ENCODE measurements at places on chromosomes 5 and 9.

DNA sequence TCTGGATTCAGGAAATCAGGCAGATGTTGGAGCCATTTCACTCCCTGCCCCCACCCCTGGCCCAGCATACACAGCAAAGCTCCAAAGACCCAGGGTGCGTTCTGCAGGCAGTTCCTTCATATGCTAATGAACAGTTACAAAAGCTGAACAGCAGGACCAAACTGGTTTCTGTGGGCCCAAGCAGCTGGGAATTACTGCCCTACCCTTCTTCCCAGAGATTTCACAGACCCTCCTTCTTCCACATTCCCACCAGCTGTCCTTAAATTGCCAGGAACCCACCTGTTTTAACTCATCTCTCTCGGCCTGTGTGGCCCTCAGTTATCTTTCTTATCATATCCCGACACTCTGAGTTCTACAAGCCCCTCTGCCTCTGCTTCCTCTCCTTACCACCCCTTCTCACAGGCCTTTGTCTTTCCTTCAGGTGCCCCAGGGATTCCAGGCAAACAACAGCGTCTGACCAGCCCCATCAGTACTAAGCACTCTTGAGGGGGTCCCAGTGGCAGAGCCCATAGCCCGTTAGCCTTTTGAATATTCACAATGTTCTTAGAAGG, 10.6 kb upstream of the F2RL1 start:
- no peak for DNase-seq

DNA sequence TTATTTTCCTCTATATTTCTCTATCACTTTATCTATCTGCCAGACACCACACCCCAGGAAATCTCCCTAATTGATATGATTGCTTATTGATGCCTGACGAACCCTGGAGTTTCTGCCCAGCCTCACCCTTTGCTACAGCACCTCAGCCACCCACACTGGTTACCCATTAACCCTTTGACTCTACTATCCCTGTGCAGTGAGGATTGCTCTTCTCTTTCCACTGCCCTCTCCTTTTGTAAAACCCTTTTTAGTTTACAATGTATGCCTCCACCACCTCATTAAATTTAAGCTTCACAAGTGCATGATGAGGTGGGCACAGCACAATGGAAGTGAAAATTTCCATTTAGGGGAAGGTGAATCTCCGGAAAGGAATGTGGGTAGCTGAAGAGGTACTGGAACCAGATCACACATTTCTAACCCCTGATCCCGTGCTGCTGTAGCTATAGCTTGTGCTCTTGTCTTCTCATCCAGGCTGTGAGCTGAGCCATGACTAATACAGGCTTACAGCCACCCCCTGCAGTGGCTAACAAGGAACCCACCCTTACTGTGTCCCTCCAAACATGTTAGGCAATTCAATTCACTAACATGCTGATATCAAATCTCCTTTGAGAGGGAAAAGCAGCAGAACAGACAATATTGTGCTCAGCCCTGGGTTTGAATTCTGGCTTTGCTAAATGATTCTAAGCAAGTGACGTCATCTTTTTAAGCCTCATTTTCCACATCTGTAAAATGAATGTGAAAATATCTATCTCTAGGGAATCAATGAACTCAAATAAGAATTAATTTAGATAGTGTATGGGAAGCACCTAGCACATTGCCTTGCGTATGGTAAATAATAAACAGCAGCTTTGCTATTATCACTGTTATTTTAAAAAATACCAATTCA, 186.9 kb upstream of the TRIM32 start:
- no peak for DNase-seq

DNA sequence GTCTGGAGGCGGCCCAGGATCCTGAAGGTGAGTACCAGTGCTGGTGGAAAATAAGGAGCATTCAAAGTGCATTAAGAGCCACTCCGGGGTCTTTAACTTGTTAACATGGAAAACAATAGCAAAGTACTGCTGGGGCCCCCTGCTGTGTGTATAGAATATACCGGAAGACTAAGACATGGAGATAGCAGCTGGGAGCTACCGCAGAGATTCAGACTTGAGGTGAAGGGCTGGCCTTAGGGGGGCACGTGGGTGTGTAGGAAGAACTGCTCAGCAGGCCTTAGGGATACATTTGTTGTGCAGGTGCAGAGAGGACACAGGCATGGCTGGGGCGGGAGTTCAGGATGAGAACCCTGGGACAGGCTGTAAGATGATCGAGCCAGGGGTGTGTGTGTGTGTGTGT, 1.2 kb upstream of the DMRT1 start:
- DNase-seq: no peak

DNA sequence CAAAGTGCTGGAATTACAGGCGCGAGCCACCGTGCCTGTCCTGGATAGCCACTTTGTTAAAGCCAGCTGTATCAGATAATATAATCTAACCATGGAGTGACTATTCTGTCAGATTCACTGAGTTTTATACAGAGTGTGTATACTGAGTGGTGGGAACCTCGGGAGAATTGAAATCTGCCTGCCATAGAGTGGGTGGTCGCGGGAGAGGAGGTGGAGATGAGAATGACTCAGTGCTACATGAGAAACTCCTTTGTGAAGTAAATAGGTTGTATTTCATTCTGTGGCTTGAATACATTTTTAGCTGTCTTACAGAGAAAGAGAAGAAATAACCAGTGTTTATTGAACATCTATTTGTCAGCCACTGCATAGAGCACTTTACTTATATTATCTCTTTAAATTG, 26.4 kb downstream of the ATP6V0E1 start:
- DNase-seq: no peak

GRCh38 chr5:176181271-176181855, 56.9 kb upstream of the SIMC1 start:
- DNase-seq: no peak

GRCh38 chr5:68046445-68046844, 169.1 kb upstream of the PIK3R1 start:
- no peak for DNase-seq

DNA sequence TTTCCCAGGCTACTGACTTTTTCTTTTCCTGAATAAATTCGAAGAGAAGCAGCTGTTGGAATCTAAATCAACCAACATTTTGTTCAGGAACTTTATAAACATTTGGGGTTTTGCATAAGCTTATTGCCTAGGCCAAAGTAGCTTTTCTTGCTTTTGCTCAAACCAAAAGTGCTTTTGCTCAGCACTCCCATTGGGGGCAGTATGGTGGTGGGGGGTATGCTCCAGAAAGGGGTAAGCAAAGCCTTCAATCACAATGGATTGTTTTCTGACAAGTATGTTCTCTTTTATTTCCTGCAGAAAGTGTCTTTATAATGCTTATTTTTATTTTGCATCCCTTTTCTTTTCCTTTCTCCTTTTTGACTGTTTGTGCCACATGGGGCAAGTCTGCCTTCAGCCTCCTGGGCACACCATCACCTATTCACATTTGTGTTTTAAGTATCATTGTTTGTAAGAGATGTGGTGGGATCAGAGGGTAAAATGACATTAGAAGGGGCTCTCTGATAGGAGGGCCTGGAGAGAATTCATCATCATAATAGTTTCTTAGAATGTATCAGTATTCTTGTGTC, 86.0 kb downstream of the PRDM6 start:
- DNase-seq: no peak

DNA sequence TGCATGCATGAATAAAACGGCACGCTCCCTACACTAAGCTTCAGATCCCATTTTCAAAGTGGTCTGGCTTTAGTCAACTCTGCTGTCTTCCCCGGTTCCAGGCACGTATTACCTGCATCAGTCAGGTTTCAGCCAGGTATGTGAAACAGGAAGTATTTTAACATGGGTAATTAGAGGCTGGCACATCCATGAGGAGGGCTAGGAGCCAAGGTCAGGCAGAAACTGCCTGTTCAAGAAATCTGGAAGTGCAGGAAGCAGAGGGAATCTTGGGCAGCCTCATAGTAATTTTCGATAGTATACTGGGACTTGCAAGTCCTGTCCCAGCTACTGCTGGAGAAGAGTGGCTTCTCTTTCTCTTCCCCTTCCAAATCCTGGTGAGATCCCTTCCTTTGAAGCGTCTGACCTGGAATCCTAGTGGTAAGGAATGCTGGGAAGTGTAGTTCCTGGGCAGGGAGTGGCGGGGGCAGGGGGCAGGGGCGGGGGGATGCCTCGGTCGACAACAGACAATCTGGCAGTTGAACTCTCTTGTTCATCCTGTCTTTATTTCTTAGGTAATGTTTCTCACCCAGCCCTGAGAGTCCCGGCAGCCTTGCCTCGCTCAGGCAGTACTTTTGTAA, 403.1 kb downstream of the TLE4 start:
- peak; percentile 7 for DNase-seq

GRCh38 chr9:92746567-92747458, 17.8 kb downstream of the BICD2 start:
- no peak for DNase-seq

DNA sequence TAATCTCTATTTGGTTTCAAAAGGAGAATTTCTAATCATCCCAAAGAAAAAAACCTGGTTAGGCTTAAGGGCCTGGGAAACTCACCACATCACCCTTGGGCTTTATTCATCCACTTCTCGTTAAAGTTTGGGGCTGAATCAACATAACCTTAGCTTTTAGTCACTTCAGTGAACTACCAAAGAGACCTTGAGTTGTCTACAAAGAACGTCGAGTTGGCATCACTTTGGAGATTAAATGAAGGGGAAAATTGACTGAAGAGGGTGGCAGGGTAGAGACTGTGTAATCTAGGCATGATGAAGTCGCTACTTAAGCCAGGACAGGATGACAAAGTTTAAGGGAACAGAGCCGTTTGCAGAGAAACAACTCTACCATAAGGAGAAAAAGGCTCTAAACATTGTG, 341.4 kb downstream of the RAB3C start:
- DNase-seq: no peak

- DNase-seq: no peak
Observed at GRCh38 chr5:6291961-6292360, 86.4 kb downstream of the MED10 start.

GRCh38 chr5:113061846-113062780, 85.5 kb downstream of the DCP2 start:
- DNase-seq: no peak

- no peak for DNase-seq
Observed at GRCh38 chr5:16446993-16447392, 18.6 kb downstream of the ZNF622 start.

DNA sequence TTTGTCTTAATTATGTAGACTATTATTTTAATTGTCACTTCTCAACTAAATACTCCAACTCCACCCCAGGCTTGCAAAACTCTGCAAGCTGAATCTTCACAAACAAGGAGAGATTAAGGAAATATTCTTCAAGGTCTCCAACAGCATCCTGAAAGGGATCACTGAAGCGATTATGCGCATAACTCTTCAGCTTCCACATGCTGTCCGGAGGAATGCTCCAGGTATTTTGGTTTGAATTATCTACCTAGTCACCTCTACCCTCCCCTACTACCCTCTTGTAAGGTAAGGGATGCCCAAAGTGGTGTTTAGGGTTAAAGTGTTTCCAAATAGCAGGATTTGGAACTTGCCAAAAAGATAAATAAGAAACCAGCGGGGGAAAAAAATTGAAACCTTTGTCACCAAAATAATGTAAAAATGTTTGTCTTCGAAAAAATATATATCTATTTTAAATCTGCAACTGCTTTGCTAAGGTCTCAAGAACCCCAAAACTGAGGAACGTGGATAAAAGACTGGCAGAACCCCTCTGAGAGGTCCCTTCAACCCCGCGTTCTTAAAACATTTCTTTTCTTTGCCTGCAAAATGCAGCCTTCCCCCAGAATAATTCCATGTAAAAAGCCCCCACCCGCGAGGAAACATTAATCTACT, 11.6 kb downstream of the PTCH1 start:
- DNase-seq: no peak

DNA sequence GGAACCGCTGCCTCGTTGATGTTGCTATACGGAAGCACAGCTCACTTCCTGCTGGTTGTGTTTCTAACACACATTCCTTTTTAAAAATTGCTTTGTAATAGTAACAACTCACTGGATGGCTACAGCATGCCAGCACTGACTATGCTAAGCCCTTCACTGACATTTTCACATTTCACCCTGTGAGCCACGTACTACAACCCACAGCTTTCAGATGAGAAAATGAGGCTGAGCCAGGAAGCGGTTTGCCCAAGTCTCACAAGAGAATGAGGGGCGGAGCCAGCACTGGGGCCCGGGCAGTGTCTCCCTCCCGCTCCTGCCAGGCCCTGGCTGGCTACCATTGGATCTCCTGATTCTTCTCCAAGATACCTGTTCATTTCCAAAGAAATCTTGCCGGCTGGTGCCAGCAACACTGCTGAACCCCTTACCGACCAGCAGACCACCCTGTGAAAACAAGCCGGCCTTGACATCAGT, 38.3 kb downstream of the FAM78A start:
- DNase-seq: peak; percentile 79

- DNase-seq: peak; percentile 74
Observed at GRCh38 chr9:130298662-130299279, 33.2 kb downstream of the HMCN2 start.

- no peak for DNase-seq
Observed at GRCh38 chr9:127506117-127506813, 55.0 kb downstream of the LRSAM1 start.

- DNase-seq: peak; percentile 74
Observed at GRCh38 chr9:101028346-101029314, at the start of gene PLPPR1. Gene PLPPR1 (plus strand): TSS chr9:101028727.

GRCh38 chr5:78923622-78923970, 61.5 kb downstream of the ARSB start:
- no peak for DNase-seq

DNA sequence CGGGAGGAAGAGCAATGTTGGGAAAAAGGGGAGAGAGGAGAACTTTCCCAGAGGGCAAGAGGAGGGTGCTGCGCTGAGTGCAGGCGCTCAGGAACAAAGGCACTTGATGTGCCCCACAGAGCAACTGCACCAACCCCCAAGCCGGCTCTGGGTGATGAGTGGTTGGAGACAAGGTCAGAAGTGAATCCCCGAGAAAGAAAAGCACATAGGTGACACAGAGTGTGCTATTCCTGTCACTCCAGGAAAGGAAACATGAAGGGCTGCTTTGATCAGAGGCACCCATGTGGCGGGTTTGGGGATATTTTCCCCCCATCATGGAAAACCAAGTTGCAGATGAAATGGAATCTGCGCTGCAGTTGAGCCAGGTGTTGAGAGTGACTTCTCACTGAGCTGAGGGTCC, 20.7 kb upstream of the SLC25A48 start:
- no peak for DNase-seq

- no peak for DNase-seq
Observed at GRCh38 chr5:139186752-139187326, 11.3 kb downstream of the SIL1 start.

- no peak for DNase-seq
Observed at GRCh38 chr9:13282998-13283397, 3.5 kb upstream of the MPDZ start.

GRCh38 chr9:81395676-81396054, 293.7 kb downstream of the TLE1 start:
- DNase-seq: no peak

DNA sequence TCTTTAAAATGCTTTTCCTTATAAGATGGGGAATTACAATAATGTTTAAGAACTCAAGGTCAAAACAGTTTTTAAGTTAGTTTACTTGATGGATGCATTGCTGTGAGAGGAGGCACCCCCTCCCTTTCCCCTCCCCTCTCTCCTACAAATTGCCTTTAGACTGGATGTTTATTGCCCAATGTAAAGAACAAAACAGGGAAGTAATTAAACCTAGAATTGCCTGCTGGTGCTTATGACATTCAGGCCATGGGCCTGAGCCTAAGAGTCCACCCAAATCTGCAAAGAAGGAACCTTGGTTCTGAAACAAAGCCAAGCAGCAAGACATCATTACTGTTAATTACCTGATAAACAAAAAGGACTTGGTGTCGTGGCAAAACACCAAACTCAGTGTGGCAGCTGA, 630.3 kb downstream of the ISL1 start:
- no peak for DNase-seq

- DNase-seq: no peak
Observed at GRCh38 chr9:128361296-128361985, 9.7 kb upstream of the URM1 start.
